NCI-H1048 (cell line): ENCODE measurements at places on chromosomes 5 and 9.

- no peak for DNase-seq
These were observed 110.9 kb downstream of the LIFR start for GRCh38 chr5:38445374-38446028.

DNA sequence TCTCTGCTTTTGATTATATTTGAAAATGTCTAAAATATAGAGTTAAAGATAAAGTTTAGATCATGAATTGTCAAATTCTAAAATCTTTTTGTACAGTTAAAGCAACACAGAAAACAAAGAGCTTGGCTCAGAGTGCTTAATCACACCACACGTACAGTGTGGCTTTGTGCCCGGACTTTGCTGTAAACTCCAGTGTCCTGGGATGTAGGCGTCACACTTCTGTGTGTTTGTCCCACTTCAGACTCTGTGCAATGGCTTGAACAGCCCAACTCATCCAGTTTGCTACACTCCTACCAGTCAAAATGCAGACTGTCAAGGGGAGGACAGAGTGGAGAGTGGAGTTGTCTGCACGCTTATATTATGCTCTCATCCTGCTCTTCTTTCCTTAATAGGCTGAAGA is 45.3 kb downstream of the SMARCA2 start:
- DNase-seq, result no peak

DNA sequence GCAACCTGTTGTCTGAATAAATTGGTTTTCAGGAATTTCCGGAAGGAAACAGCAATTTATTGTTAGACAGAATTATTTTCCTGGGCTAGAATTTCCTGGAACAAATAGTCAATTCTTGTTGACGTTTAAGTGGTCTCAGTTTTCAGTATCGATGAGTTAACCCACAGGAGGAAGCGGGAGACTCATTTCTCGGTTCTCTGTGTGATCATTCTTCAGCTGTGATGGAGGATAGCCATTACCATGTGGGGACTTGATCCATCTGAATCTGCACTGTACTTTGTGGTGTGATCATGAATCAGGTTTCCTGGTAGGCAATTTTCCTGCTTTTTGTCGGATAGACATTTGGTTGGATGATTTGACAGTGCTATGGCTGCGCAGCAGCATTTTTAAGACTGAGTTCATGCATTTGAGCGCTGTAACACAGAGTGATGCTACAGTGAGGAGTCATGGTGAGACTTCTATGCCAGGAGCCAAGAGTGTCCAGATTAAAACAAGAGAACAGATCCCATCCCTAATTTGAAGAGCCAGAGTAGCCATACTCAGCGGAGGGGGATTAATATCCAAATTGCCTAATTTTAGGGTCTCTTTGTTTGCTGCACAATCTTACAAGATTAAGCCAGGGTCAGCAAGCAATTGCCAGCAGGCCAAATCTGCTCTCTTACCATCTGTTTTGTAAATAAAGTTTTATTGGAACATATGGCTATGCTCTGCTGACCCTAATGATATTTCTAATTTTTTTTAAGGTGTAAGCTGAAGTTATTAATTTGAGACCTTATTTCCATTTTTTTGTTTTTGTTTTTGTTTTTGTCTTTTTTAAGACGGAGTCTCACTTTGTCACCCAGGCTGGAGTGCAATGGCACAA is 355.9 kb downstream of the RAB3C start:
- no peak for DNase-seq

DNA sequence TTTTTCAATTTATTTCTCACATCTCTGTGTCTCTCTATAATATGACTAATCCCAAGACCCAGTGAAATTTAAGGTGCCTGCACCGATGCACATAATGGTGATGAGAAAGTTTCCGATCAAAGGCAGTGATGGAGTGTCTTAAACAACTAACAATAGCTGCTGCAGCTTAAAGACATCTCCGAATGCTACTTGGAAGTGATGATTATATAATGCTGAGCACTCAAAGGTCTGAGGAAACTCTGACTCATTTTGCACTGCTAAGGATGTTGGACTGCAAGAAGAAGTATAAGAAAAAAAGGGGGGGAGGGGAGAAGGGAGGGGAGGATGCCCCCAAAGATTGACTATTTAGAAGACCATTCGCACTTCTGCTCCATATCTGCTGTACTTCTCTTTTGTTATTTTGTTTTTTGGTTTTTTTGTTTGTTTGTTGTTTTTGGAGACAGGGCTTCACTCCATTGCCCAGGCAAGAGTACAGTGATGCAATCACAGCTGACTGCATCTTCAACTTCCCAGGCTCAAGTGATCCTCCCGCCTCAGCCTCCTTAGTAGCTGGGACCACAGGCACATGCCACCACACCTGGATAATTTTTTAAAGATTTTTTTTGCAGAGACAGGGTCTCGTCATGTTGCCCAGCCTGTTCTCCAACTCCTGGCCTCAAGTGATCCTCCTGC is 192.2 kb downstream of the HSD17B3 start:
- DNase-seq, result no peak

DNA sequence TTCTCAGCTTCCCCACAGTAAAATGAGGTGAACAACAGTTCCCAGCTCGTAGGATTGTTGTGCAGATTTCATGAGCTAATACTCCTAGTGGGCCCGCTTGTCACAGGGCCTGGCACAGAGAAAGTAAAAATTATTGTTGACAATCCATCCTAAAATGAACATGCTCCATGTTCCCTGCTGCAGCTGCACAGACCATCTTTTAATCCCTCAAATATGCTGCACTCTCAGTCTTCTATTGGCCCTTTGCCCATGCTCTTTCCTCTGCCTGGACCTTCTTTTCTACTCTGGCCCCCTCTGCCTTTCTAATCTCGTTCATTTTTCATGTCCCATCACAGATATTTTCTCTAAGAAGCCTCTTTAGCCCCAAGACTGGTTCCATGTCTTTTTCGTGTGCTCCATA is 117.7 kb upstream of the NR3C1 start:
- DNase-seq, result no peak

- DNase-seq, result no peak
These were observed 10.9 kb upstream of the GADD45G start for GRCh38 chr9:89593727-89594427.

GRCh38 chr5:39980056-39980455 is 555.3 kb upstream of the DAB2 start:
- no peak for DNase-seq
